ENCODE measurements at places on chromosomes 1 and 21.
A peak's percentile ranks its signal among the peaks of the same experiment; 100 is the strongest.

DNA sequence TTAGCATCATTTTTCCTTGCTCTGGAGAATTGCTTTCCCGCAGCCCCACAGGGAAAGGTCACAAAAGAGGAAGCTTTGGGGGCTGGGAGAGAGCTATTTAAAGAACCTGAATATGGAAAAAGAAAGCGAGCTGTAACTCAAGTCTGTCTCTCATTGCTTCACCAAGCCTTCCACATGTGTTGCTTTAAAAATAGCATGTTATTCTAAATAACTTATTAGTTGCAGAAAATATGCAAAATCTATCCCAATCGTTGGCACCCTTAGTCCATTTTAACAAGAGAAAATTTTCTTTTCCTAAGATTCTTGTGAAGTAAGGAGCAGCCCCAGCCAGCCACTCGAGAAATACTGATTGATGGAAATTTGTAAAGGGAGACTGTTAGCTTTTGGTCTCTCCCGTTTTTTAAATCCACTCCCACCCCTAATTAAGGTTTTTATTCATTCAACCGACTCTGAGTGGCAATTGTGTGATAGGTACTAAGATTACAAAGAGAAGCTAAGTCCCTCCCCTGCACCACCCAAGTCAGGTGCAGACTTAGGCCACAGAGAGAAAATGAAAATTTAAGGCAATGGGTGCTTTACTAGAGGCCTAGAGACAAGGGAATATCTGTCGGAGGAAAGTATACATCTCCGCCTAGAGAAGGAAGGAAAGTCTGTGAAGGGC, 802 bp downstream of the CYP4X1 start:
- DNase-seq, result no peak

GRCh38 chr1:192587386-192588266, 12.1 kb downstream of the RGS1 start:
- DNase-seq, result no peak

- no peak for DNase-seq
Measured at GRCh38 chr1:81921851-81922462, 121.2 kb downstream of the ADGRL2 start.

- DNase-seq, result no peak
Measured at GRCh38 chr21:34639882-34640788, 25.2 kb upstream of the RCAN1 start.

DNA sequence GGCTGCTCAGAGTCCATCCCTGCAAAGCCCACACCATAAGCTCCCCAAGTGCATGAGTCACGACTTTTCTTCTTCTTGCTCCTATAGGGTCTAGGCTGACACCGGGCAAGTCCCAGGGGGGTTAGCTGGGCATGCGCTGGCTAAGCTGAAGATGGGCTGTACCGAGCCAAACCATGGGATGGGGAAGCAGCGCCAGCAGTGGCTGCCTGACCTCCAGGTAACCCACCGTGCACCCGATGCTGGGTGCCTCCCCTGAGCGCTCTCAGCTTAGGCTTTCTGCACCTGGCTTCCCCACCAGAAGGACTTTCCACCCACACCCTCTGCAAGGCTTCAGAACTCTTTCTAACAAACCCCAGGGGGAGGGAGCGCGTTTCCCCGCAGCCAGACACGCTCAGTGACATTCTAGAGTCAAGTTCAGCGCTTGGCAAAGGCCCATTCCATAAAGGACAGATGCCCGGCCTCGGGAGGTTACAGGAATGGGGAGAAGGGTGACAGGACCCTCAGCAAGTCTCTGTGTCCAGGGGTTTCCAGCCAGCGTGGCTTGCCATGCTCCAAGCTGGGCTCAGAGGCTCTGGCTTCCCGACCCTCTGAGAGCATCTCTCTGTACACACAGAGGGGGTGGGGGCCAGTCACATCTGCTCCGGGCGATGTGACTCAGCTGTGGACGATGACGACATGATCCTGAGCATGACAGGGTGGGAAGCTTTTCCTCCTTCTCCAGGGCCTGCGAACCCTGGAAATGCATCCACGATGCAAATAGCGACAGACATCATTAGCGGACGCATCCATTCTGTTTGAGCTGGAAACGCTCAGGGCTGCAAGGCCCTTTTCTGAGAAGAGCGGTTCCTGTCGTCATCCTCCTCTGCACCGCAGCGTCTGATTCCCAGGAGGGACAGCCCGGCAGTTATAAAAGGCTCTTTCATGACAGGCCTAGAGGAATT, 107.8 kb downstream of the SIK1 start:
- no peak for DNase-seq

DNA sequence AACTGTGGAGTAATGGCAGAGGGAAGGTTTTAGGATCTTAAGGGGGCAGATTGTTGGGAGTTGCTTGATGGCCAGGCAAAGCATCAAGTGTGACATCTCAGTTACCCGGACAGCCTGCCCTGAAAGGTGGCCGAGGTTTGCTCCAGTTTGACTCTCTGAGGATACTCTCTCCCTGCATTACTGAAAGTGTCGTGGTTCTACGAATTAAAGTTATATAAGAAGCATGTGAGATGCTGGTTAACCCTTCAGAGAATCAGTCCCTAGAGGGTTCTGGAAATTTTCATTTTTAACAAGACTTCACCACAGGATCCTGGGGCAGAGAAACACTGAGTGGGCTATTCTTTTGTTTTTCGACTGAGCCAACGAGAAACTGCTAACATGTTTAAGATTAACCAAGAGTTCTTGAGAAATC, 689 bp upstream of the ZNF644 start:
- DNase-seq, result no peak

GRCh38 chr21:18498431-18498830, 94.8 kb upstream of the TMPRSS15 start:
- no peak for DNase-seq

DNA sequence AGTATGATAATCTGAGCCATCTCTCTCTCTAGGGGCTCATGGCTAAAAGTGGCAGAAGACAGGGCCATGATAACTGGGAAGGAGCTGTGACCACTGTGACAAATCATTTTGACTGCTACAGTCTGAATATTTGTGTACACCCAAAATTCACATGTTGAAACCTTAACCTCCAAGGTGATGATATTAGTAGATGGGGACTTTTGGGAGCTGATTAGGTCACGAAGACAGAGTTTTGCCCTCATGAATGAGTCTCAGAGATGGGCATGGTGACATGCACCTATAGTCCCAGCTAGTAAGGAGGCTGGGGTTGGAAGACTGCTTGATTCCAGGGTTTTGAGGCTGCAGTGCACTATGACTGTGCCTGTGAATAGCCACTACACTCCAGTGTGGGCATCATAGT, 174.9 kb downstream of the PLD5 start:
- DNase-seq, result no peak

- no peak for DNase-seq
Measured at GRCh38 chr1:10852486-10852885, 56.0 kb upstream of the CASZ1 start.

- no peak for DNase-seq
Measured at GRCh38 chr1:103517380-103518047, 8.0 kb upstream of the RNPC3 start.

DNA sequence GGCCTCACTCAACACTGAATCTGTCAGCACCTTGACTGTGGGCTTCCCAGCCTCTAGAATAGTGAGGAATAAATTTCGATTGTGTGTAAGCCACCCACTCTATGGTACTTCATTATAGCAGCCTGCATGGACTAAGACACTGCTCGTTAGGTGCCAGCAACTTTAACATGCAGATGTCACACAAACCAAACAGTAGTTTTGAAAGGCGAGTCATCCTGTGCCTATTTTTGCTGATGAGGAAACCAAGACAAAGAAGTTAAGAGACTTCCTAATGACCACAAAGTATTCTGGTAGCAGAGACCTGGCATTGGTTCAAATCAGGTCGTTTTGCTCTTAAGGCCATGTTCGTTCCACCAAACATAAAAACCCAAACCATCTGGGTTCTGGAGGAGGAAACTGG, 42.9 kb downstream of the BATF3 start:
- no peak for DNase-seq

DNA sequence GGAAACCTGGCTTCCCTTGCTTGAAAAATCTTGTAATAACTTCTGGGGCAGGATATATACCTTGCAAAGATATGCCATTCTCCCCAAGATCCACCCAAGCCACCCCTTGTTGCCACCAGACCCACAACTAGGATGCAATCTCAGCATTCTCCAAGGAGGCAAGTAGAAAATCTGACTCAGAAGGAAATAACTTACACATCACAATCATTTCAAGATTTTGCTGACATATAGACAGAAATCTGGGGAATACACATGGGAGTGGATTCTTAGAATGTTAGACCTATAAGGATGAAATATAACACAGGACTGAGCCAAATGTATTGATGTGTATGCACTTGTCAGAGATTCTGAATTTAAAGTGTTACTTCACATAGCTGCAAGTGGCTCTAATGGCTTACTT, 14.8 kb upstream of the ZDHHC18 start:
- DNase-seq, result no peak

DNA sequence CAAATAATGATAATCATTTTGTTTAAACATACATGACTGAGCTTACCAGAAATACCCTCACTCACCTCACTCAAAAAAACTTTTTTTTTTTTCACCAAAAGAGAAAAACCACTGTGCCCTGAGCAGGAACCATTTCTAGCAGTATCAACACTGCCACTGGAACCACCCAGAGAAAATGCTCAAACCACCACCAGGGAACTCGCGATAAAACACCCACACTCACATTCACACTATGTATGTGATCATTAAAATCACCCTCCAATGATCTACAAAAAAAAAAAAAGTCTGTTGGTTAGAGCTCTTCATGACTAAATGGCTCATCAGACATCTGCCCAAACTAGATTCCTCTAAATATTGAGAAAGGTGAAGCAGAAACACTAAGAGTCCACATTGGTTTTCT, 11.5 kb downstream of the TIAM1 start:
- DNase-seq, result no peak

DNA sequence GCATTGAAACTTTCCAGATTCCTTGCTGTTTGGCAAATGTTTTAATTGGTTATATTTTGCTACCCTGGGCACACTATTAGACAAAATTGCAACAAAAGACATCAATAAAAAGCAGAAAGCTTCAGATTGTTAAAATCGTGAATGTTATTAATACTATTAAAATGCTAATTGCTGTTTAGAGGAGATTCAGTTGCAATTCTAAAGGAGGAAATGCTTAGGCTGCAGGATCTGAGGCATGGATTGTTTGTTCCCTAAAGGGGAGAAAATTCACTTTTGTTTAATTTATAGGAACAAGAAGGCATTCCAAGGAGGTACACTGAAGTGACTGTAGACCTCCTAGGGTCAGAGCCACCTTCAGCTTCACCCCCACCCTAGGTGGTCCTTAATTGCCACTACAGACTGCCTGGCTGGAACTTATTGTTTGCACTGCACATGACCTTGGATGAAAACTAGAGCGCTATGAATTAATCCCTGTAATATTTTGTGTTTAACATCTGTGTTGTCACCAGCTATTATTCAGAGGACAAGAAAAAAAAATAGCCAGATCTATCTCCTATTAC, 1266.9 kb upstream of the ADGRL2 start:
- DNase-seq, result no peak

GRCh38 chr1:247177755-247178154, 5.9 kb upstream of the ZNF124 start:
- no peak for DNase-seq

- no peak for DNase-seq
Measured at GRCh38 chr1:26996024-26996423, 2.5 kb downstream of the TRNP1 start.

GRCh38 chr1:84352298-84353106, 45.8 kb upstream of the DNASE2B start:
- no peak for DNase-seq

DNA sequence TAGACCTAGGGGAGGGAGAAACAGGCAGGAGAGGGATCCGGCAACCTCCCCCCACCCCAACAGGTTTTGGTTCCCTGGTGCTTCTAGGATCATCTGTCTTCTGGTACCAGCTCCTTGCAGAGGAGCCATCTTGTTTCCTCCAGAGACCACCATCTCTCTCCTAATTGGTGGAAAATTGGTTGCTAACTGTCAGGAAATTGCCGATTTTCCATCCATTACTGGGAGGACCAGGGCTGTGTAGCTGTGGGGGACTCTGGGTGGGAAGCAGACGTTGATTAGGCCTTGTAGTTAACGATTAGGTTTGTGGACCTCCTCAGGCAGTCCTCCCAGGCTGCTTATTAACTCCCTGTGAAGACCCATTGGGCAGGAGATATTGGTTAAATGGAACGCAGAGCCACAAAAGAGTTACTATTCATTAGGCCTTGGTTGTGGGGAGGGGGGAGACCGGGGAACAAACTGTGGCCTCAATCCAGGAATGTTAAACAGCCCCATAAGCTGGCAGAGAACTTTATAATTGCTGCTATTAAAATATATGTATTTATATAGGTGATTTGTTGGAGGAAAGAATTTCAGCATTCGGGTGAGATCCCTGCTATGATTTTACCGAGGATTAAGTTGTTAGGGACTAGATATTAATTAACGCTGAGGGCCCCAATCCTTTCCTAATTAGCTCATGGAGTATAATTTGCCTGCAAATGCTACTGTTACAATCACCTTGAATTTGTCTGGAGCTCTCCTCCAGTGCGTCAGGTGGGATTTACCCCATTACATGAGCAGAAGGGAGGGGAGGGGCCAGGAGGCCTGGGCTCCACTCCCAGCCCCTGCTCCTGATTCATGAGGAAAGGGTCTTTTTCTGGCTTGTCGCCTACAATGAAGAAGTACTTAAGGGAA, 61.2 kb upstream of the TRABD2B start:
- DNase-seq, result no peak

GRCh38 chr1:58432851-58433668, 113.5 kb downstream of the OMA1 start:
- DNase-seq, result no peak

GRCh38 chr1:217048104-217048707, 325.0 kb upstream of the ESRRG start:
- DNase-seq, result no peak

- peak; percentile 85 for DNase-seq
Measured at GRCh38 chr21:45478115-45478801, 64.0 kb downstream of the SLC19A1 start.

GRCh38 chr1:60394436-60394835, 320.9 kb upstream of the C1orf87 start:
- DNase-seq, result no peak

DNA sequence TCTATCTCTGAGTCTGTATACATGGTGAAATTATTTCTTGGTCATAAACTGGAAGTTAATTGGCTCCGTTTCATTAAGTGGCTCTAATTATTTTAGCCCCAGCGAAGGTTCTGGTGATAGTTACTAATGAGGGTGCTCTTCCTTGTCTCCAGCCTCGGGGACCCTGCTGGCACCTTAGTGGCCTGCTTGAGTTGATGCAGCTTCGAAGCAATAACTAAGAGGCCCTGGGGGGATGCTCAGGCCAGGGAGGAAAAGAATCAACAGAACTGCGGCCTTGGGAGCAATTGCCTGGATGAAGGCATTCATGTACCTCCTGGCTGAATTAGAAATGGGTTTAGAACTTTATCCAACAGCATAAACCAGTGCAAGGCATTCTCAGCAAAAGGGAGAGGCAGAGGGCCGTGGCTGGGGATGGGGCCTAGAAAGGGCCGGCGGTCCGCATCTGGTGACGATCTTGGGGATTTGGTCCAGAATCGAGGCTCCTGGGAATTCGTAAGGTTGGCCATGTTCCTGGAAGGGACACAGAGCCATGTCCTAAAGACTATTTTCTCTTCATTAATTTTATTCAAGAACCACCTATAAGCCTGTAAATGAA, 100.0 kb upstream of the AJAP1 start:
- DNase-seq, result no peak
